Dermis blood vessel endothelial cell (primary cell): ENCODE measurements at places on chromosomes 1 and 21.

GRCh38 chr21:28410256-28410655 is 582.4 kb downstream of the LTN1 start:
- peak; percentile 16 for DNase-seq

DNA sequence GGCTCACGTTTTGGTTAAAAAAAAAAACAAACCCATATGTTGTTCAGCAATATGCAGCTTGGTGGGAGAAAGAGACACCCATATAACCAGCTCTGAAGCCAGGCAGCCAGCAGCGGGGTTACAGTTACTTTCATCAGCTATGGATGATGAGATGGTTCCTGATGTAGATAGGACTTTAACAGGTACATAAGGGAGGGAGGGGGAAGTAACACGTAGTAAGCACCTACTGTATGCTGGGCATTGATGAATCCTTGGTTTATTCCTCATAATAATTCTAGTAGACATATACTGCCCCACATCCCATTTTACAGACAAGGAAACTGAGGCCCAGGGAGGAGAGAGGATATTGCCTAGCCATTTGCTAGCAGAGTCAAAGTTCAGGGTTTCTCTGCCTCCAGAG is 2.0 kb downstream of the SLC1A7 start:
- DNase-seq, result no peak

DNA sequence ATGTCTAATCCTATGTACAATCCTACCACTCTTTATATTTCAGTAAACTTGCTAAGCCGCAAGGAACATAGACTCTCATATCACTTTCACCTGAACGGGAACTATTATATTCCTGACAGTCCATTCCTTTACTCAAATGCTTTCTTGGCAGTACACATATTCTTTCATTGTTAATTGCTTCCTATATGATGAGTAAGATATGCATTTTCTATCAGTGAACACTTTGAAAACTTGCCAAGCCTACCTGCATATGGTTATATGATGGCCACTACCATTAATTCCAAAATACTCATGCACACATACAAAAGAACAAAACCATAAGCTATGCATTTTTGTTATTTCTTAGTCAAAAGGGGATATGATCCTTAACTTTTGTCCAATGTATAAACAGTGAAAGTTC is 341.5 kb downstream of the VAV3 start:
- DNase-seq, result no peak

DNA sequence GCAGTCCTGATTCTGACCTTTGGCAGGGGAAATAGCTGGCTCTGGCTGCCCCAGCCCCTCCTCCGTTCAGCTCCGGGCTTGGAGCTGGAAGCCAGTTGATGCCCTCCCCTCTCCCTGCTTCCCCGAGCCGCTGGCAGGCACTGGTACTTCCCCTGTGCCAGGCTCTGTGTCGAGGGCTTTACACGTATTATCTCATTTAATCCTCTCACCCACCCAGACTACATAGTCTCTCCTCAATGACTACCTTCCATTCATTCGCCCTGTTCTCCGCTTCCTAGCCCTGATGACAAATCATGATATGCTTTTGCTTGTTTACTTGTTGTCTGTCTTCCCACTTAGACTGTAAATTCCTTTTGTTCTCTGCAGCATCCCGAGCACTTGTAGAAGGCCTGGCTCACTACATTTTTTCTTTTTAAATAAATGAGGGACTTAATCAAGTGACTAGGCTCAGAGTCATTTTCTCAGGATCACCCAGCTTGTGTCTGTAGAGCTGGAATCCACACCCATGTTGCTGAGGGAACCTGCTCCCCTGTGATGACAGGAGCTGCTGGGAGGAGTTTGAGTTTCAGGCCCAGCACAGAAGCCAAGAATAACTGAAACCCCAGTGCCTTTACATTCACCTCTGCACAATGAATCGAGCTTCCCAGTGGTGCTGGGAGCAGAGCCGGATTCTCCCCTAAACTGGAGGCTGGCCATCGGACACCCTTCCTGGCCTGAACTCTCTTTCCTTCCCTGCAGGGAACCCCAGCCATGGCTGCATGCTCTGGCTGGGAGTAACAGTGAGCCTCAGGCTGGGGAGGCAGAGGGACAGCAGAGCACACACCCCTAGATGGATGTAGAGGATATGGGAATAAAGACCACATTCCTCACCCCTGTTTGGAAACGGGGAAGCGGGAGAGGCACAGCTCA is 58.3 kb downstream of the UBIAD1 start:
- no peak for DNase-seq

- no peak for DNase-seq
Measured at GRCh38 chr1:65629788-65630187, 162.9 kb upstream of the PDE4B start.

DNA sequence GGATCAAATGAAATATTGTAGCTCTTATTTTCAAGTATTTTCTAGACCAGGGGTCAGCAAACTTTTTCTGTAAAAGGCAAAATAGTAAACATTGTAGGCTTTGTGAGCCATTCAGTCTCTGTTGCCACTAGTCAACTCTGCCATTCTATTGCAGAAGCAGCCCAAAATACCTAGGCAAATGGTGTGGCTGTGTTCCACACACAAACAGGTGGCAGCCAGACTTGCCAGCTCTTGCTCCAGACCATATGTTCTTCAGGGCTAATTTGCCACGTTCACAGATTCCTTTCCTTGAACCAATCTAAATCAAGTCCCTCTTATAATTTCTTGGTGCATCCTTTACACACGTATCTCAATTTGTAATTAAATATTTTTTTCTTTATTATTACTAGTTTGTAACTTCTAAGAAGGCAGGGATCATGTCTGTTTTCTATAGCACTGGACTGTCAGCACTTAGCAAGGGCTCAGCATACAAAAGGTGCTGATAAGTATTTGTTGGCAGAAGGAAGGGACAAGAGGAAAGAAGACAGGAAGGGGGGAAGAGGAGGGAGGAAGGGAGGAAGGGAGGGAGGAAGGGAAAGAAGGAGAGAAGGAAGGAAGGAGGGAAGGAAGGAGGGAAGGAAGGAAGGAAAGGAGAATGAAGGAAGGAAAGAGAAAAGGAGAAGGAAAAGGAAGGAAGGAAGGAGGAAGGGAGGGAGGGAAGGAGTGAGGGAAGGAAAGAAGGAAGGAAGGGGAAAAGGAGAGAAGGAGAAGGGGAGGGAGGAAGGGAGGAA is 106.5 kb upstream of the EDEM3 start:
- DNase-seq, result no peak

- no peak for DNase-seq
Measured at GRCh38 chr1:115021145-115021544, 8.5 kb upstream of the TSHB start.

- no peak for DNase-seq
Measured at GRCh38 chr1:181129771-181130606, 41.5 kb downstream of the IER5 start.

DNA sequence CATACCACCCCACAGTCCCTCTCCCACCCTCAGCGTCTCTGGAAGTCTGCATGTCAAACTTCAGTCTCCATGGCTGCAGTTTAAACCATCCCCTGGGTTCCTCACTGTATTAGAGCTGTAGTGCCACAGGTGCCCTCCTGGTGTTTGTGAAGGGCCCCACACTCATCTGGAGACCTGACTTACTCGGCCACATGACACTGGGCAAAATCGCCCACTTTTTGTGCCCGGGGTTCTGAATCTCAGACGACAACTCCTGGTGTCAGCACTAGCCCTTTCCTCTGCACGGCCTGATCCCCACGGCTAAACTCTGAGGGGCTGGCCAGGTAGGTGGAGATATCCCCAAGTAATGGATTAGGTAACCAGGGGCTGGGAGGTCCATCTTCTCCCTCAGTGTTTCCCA is 6.5 kb downstream of the INKA2 start:
- no peak for DNase-seq

DNA sequence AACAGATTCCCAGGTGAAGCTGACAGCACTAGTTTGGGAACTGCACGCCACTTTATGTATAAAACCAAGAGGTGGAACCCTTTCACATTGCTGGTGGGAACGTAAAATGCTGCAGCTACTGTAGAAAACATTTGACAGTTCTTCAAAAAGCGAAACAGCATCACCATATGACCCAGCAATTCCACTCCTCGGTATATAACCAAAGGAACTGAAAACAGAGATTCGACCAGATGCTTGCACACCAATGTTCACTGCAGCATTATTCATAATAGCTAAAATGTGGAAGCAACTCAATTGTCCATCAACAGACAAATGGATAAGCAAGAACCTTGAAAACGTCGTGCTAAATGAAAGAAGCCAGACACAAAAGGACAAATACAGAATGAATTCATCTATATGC is 17.5 kb downstream of the RSPH1 start:
- no peak for DNase-seq

DNA sequence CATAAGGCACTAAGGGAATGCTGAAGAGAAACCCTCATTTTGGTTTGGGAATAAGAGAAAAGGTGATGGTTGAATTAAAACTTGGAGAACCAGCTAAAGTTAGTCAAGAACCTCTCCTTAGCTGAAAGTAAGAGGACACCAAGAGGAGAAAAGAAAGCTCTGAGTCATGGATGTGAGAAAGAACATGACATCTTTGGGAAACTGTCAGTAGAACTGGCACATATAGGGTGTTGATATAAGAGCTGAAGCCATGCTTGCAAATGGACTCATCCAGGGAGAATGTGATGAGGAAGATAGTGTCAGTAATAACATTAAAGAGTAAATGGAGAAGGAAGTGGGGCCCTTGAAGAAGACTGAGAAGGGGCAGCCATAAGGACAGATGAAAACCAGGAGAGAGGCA is 54.3 kb downstream of the LRRC8C start:
- DNase-seq, result no peak

DNA sequence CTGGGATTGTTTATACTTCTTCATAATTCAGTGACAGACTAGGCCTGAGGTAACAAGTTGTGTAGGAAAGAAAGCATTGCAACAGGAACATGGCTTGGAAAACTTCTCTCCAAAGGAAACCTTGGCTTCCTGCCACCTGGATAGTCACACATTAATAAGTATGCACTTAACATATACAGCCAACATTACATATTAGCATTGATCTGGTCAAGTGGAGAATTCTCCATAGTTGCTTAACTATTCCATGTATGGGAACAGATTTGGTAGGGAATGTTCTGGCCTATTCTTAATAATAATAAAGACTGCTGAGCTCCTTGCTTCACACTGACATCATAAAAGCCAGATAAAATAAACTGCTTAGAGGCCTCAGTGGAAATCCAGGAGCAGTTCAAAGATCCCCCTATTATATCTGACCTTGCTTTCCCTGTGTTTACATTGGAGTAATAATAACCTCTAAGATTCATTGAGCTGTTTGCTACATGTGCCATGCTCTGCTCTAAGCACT is 27.2 kb upstream of the NFIA start:
- peak; percentile 47 for DNase-seq

GRCh38 chr1:184811439-184812111 is 56.9 kb upstream of the EDEM3 start:
- no peak for DNase-seq

DNA sequence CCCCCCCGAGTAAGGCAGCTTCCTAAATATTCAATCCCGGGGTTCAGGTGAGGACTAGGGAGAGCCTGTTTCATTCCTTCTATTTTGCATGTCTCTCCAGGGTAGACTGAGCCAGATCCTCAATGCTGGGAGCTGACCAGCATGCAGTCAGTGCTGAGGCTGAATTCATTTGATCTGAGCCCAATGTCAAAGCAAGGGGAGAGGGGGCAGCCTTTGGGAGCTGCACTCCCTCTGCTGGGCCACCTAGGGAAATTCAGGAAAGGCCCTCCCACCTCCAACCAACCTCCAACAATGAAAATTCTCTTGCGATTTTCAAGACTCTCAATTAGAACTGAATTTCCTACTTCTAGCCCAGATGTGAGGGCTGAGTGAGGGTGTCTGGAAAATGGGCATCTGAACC is 371.2 kb downstream of the NPHP4 start:
- DNase-seq, result no peak
